T-helper 17 cell (primary cell): ENCODE measurements at places on chromosomes 2 and 18.
A peak's percentile ranks its signal among the peaks of the same experiment; 100 is the strongest.

- no peak overlapping the region for H3K4me3 ChIP-seq
- no peak overlapping the region for H3K27ac ChIP-seq
- H3K36me3 ChIP-seq: no peaks in the 10 kb centered on the region
- no peak for DNase-seq
Measured at GRCh38 chr18:52288403-52289004, 51.5 kb upstream of the DCC start.

GRCh38 chr18:54506516-54507261, 84.4 kb upstream of the DYNAP start:
- no peaks in the 10 kb centered on the region for H3K36me3 ChIP-seq
- no peak overlapping the region for H3K27ac ChIP-seq
- H3K4me3 ChIP-seq: no peak overlapping the region
- H3K27me3 ChIP-seq: peaks cover 14% of the 10 kb centered on the region
- DNase-seq: no peak

DNA sequence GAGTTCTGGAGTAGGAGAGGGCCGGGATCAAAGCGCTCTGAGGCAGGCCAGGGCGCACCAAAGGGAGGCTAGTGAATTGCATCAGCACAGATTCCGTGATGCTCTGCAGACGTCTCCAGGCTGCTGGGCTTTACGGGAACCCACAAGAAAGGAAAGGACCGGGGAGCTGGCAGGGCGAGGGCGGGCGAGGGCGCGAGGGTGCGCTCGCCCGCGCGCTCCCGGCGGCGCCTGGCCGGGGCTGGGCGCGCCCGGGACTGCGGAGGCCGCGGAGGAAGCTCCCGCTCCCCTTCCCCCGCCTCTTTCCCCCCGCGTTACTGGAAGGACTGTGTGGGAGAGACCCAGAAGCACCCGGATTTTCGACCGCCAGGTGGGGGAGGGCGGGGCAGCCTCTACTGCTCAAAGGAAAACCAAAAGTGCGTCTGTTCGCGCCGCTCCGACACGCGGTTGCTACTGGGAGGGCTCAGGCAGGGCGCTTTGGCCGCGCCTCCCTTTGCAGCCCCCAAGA, 2.4 kb upstream of the FOSL2 start:
- no peaks in the 10 kb centered on the region for H3K27me3 ChIP-seq
- H3K36me3 ChIP-seq: peaks cover 2% of the 10 kb centered on the region
- peak; percentile 65 for DNase-seq
- H3K27ac ChIP-seq: peak overlapping the region; percentile 93

DNA sequence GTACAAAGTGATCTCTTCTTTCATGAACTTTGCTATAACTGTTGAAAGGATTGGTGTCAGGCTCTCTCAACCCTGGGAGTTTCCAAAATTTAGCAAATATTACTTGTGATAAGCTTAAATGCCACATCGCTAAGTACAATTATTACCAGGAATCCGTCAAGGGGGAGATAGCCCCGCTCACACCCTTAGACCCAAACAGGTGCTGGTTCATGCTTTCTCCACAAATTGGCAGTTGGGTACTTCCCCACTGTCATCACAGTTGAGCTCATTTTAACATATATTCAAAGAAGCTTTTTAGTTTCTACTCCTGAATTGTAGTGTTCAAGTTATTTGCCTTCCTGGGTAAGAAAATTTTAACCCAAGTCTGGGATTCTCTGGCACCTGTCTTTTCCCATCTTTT, 29.8 kb upstream of the EPB41L5 start:
- no peak overlapping the region for H3K27ac ChIP-seq
- H3K27me3 ChIP-seq: no peaks in the 10 kb centered on the region
- no peak overlapping the region for H3K4me3 ChIP-seq
